ENCODE measurements at places on chromosomes 2 and 18.

DNA sequence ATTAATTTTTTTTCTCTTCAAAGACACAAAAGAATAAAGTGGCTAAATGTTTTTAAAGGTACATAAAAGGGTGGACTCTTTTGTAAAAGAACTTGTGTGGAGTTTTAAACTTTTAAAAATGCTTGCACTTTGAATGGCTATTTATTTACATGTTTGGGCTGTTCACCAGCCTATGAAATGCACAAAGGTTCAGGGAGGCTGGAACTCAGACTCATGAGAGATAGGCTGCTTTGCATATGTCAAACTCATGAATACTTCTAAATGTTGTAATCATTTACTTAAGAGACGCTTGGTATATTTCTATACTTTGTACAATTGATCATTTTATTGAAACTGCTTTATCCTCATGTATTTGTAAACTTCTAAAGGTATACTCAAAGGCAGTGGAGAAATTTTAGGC lies 79.9 kb downstream of the ZEB2 start:
- DNase-seq, result no peak

- no peak for DNase-seq
Observed at GRCh38 chr2:10137053-10137843, 14.7 kb downstream of the RRM2 start.

GRCh38 chr2:171747371-171747770 lies 60.1 kb downstream of the DYNC1I2 start:
- no peak for DNase-seq

GRCh38 chr18:5463831-5464230 lies 80.0 kb downstream of the EPB41L3 start:
- no peak for DNase-seq

GRCh38 chr2:241483305-241483704 lies 25.1 kb downstream of the STK25 start:
- no peak for DNase-seq

- no peak for DNase-seq
Observed at GRCh38 chr18:76530846-76531245, 35.8 kb upstream of the ZNF516 start.

- no peak for DNase-seq
Observed at GRCh38 chr2:234836271-234836670, 115.5 kb upstream of the SH3BP4 start.

- no peak for DNase-seq
Observed at GRCh38 chr2:178912416-178913048, 105.3 kb upstream of the TTN start.

DNA sequence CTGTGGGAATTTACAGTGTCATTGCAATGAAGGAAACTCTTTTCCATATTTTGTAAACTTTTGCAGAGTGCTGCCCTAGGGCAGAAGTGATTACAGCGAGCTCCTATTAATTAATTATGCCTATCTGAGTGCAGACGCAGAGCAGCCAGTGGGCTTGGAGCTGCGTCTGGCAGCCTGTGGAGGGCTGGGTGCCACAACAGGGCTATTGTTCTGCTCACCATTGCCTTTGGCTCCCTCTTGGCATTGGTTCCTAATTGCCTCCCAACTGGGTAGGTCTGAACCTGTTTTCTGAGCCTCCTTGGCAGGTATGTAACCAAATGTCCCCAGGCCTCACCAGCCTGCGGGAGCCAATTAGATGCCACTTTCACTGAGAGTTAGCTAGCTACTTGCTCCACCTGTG lies 25.6 kb upstream of the ITGB6 start:
- no peak for DNase-seq

GRCh38 chr2:25386971-25387875 lies 45.5 kb upstream of the DNMT3A start:
- no peak for DNase-seq

DNA sequence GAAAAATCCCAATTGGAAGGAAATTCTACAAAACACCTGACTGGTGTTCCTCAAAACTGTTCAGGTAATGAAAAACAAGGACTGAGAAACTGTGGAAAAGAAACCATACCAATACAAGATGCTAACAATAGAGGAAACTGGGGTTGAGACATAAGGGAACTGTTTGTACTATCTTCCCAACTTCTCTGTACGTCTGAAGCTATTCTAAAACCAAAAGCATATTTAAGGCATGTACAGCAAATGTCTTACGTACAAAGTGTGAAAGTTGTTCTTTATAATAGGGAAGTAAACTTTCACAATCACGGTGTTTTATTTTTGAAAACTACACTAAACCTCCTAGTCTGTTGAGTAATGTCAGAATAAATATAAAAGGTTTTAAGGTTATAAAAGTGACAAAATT lies 776.1 kb upstream of the RAB6C start:
- no peak for DNase-seq

DNA sequence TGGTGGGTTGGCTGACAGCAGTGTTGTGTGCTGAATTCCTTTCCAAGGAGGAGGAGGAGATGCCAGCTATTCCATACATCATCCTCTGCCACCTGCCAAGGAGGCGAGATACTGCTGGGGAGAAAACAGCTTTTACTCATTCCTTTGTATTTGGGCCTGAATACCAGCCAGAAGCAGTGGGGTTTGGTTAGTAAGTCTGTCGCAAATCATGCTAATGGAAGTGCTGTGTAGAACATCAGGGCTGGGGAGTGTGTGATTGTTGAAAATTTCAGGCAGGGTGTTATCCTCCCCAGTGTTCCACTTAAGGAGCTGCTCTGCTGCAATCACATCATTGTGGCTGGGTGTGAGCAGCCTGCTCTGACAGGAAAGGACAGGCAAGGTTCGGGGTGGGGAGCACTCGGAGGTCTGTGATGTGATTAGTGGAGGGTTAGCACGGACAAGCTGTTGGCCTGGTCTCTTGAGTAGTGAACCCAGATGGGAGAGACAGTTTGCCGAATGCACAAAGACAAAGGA lies 128.2 kb upstream of the DLX2 start:
- peak; percentile 60 for DNase-seq

DNA sequence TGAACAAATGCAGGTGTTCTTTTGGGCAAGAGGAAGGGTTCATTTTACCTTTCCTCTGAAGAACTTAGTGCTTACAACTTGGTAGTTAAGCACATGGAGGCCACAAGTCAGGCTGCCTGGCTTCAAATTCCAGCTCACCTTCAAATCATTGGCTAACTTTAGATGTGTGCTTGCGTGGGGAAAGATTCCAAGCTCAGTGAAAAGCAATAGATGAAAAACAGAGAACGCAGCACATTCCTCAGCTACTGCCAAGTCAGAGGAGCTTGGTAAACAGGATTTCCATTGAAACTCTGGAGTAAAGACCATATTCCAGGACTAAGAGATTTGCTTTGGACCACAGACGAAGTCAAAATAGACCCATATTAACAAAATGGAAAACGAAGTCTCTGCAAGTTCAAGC lies 96.3 kb upstream of the ASB18 start:
- peak; percentile 61 for DNase-seq

- DNase-seq, result no peak
Observed at GRCh38 chr2:441258-442022, 153.5 kb upstream of the ALKAL2 start.

- no peak for DNase-seq
Observed at GRCh38 chr2:133711201-133711600, 142.9 kb upstream of the NCKAP5 start.

GRCh38 chr2:36462311-36462935 lies 106.8 kb downstream of the CRIM1 start:
- DNase-seq, result no peak

GRCh38 chr2:162184821-162185450 lies 32.9 kb upstream of the GCG start:
- DNase-seq, result no peak

DNA sequence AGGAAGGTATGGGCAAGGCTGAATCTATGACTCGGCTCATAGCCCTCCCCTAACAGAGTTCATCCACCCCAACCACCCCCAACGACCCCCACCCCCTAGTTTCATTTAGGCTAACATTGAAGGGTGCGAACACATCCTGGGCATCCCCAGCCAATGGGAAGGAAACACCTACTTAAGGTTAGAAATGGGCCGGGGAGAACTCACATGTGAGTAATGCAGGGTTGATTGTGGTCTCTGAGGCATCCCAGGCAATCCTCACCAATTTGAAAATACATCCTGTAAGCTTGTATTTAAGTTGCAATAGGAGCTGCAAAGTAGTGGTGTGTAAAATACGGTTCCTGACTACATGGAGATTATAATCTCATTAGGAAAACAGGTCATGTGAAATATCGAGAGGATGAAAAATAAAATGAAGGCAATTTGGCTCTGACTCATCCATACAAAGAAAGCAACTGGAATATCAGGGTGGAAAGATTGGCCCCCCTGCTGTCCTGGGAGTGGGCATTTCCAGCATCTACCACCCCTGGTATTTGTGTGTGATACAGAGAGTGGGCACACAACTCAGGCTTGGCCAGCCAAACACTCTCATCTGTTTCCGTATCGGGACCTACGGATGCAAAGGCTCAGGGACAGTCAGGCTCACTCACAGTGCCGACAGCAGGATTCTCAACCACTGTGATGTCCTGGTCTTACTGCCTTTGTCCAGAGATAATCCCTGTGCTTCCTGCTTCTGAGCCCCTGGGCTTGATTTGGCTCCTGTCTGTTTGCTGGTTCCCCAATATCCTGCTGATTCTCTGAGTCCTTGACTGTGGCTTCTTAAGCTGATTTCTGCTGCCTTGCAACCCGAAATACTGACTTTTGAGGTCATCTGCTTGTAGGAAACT lies 90.0 kb upstream of the NCKAP5 start:
- DNase-seq, result no peak

- no peak for DNase-seq
Observed at GRCh38 chr2:232385660-232386489, 7.3 kb downstream of the ALPP start.

GRCh38 chr2:203900253-203900652 lies 32.7 kb downstream of the CTLA4 start:
- DNase-seq, result no peak

DNA sequence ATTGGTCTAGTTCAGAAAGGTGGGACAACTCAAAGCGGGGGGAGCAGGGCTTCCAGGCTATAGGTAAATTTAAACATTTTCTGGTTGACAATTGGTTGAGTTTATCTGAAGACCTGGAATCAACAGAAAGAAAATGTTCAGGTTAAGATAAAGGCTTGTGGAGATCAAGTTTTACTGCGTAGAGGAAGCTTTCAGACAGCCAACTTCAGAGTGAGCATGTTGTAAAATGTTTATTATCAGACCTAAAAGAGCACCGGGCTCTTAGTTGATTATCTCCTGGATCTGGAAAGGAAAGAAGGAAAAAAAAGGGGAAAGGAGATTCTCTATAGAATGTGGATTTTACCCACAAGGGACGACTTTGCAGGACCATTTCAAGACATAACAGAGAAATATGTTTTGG lies 227.0 kb upstream of the SH3BP4 start:
- DNase-seq, result no peak

DNA sequence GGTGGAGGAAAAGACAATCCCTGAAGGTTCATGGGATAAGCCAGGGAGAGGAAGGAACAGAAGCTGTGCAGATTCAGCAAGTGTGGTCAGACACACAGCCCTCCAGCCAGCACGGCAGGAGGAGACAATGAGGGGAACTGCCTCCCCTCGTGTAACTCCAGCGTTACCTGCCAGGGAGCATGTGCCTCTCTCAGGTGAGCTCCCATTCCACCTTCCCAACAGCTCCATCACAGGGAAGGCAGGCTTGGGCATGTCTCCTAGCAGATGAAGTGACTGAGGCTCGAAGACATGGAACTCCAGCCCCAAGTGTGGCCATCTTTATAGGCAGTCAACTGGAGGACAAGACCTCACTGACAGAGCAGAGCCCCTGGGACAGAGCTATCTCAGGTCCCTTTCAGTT lies 47.4 kb downstream of the ZBTB7C start:
- no peak for DNase-seq

DNA sequence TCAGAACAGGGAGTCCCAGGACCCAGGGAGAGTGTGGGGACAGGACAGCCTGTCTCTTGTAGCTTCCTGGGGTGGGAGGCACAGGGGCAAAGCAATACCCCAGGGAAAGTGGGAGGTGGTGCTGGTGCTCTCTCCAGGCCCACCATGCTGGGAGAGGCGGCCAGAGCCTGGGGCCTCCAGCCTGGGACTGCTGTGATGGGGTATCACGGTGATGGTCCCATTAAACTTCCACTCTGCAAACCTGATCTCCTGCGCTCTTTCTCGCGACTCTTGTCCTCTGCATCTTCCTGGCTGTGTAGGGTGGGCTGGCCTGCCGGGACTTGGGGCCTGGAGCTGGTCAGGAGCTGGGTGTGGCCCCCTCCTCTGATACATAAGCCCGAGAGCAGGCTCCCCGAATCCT lies 8.0 kb upstream of the CAPN10 start:
- no peak for DNase-seq

DNA sequence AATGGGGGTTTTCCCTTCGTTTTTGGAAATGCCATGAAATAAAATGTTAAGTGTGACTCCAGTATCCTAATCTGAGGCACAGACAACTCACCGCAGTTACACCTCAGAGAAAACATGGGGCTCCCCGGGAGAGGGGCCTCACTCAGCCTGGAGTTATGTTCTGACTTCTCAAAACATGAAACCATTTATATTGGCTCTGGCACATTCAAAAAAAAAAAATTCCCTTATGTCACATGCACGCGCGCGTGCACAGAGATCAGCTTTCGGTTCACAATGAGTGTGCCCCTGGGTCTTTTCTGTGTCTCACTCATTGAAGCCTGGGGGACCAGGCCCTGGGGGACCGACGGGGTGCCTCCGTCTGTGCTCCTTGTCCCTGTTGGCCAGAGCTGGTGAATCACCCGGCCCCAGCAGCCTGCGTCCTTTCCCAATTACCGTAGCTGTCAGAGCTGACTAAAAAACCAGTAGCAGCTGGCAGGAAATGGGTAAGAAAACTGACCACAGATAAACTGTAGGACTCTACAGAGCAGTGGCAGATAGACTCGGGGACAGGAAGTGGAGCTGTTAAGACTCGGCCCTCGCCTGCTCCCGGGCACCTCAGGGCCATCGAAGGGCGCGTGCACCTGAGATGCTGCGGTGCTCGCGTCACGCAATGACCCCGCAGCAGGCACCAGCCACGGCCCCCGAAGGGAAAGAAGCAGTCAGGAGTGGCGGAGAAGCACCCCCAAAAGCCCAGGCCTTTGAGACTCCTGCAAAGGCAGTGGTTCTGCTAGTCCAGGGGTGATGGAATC lies 138.3 kb upstream of the ID2 start:
- no peak for DNase-seq

DNA sequence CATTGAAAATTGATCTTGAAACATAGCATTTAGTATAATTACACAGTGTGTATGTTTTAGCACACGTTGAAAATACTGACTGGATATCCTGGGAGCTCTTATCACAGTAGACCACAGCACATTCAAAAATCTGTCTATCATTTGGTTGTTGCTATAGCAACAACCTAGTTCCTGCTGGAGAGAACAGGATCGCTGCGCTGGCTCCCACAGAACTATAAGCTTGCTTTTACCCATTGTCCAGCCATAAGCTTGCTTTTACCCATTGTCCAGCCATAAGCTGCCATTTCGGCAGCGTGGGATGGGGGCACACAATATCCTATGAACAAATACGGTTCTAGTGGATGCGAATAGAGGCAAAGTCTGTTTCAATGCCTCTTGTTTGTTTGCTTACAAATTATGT lies 70.4 kb upstream of the ST6GAL2 start:
- DNase-seq, result no peak

All from anterior cingulate cortex (tissue), 58 donors.